Stimulated activated CD8-positive, alpha-beta memory T cell treated with anti-CD3 and anti-CD28 coated beads, Interleukin-15, amount 100 ng/mL, for 48 hours (primary cell): ENCODE measurements at places on chromosomes 3 and 15.

GRCh38 chr15:99434506-99435112 lies 131.2 kb upstream of the MEF2A start:
- DNase-seq, result no peak

- DNase-seq, result no peak
These were observed 151.0 kb downstream of the ALDH1A2 start for GRCh38 chr15:57914350-57915055.

GRCh38 chr3:184874709-184875644 lies 63.0 kb downstream of the VPS8 start:
- DNase-seq, result no peak

- peak; percentile 40 for DNase-seq
These were observed 605.0 kb upstream of the CBLB start for GRCh38 chr3:106473576-106474475.

DNA sequence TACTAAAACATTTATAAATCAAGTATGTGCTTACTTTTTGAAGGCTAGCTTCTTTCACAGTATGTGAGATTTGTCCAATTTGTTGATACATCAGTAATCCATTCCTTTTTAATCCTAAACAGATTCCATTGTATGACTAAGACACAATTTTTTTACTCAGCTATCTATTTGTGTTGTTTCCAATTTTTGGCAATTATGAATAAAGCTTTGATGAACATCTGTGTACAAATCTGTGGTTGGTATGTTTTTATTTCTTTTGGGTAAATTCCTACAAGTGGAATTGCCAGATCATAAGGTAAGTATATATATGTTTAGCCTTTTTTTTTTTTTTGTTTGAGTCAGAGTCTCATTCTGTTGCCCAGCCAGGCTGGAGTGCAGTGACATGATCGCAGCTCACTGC lies 56.2 kb upstream of the VEPH1 start:
- no peak for DNase-seq

DNA sequence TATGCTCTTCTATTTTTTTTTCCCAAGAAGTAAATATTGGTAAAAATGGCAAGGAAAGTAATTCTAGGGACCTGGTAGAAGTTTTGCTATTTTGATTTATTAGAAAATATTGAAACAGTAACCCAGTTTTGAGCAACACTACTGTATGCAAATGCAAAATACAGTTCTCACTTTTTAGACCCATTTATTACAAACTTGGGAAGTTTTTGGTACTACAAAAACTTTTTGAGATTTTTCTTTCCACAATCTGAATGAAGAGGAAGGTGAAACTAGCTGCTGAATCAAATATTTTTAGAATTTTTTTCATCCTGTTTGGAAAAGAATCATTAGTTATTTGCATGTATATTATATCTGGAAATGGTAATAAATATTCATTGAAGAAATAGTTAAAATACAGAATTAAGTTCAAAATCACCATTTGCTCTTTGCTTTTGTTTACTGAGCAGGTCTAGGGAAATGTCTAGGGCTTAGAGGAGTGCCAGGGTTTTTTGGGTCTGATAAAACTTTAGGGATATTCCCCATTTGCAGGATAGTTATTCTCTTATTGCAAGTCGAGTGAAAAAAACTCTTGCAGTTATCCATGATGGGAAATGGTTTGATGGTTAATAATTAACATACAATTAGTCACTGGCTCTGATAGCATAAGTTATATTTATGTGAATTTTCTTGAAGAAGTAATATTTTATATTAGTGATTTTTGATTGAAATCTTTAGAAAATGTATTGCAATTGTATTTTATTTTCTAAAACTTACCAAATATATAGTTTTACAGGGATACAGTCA lies 47.0 kb downstream of the TCF12 start:
- no peak for DNase-seq

GRCh38 chr3:78798266-78798832 lies 969.4 kb downstream of the ROBO1 start:
- DNase-seq, result no peak

- no peak for DNase-seq
These were observed 7.5 kb upstream of the ACVR2B start for GRCh38 chr3:38446085-38446686.

DNA sequence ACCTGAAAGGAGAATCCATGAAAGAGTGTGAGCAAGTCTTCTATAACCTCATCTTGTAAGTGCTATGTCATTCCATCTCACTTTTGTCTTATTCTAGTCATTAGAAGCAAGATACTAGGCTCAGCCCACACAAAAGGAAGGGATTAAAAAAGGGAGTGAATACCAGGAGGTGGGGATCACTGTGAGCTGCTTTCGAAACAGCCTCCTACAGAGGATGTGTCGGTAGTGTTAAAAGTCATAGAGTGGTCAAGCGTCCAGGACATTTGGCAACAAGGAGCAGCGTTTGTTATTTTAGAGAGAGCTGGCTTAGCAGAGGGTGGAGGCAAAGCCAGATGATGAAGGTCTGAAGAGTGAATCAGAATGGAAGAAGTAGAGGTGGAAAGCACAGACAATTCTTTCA lies 11.7 kb upstream of the ZNF148 start:
- no peak for DNase-seq

DNA sequence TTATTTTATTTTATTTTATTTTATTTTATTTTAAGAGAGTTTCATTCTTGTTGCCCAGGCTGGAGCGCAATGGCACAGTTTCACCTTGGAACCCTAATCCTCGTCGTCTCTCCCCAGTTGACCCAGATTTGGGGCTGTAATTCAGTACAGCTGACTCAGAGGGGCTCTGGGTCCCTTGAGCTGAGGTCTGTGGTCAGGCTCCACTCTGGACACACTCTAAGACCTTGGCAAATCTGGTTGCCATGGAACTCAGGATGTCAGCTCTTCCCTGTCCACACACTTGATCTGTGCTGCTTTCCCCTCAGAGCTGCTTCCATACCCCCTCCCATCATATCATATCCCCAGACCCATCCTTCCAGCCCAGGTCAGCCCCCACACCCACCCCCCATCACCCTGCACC lies 675 bp upstream of the CYP11A1 start:
- DNase-seq, result no peak

DNA sequence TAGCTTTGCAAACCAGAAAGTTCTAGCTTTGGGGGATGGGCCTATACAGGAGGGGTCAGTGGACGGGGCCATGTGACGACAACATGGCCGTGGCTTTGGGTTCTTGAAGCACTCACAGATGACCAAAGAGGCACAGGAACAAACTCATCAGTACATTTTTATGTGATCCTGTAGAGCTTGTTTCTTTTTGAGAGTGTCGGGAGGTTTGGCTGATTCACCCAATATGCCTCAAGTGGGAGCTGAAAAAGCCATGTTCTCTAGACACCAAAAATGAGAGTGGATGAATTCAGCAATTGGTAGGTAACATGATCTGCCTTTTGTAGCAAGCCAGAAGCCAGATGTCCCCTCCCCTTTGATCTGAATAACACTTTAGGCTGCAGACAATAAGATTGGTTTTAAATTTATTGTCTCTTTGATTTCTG lies 30.1 kb downstream of the GREM1 start:
- DNase-seq, result no peak
